ENCODE measurements at places on chromosomes 13 and 19. TPM values are rescaled to one million over a fixed set of nuclear protein-coding genes. Genes with fewer than 3 reads are reported as not detected.

DNA sequence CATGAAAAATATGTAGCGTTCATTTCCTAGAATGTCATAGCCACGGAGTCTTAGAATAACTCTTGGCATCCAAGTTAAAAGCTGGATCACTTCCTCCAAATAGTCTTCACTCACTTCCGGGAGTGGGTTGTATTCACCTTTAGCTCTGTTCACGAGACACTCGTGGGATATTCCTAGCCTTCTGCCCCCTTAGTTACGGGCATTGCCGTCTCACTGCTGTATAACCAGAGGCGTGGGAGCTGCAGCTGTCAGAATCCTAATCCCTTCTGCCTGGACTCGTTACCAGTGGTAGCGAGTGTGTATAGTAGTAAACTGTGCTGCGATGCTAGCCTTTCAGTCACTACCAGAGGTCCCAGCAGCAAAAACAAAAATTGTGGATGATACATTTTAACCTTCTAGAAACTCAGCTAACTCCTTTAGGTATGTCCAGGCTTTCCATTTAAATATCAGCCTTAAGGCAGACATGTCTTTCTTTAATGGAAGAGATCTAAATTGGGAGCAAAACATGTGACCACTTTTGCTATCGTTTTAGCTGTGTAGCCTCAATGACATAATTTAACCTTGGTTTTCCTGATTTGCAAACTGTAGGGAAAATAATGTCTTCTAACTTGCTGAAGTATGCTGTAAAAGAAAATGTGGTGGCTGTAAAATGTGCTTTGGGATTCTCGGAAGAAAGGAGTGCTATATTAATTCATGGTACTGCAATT, 34.1 kb downstream of the ERCC5 start:
- peaks cover 5% of the 10 kb centered on the region for H3K36me3 ChIP-seq
- no peak for DNase-seq
- H3K27ac ChIP-seq, result no peak overlapping the region

- DNase-seq, result no peak
- no peak overlapping the region for H3K27ac ChIP-seq
- H3K4me3 ChIP-seq, result no peak overlapping the region
- no peaks in the 10 kb centered on the region for H3K27me3 ChIP-seq
- H3K36me3 ChIP-seq, result no peaks in the 10 kb centered on the region
Measured at GRCh38 chr19:1450735-1451731, 1.1 kb downstream of the APC2 start.

DNA sequence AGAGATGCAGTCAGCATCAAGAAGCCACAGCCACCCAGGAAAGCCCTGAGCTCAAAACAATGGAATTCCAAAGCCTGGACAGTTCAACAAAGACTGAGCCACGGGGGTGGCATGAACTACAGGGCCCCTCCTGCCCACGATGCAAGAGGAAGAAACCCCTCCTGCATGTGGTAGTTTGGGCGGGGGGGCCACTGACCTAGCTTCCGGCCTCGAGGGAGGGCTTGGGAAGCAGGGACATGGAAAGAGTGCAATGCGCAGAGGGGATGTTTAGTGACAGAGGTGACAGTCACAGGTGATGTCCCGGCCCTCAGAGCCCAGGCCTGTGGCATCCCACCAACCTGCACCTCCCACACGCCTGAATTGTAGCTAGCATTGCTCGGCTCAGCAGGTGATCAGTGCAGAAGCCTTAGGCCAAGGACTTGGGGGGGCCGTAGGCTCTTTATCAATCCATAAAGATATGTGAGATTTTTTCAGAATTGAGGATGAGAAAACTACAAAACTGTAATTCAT, 318.8 kb downstream of the TEX29 start:
- no peak overlapping the region for H3K27ac ChIP-seq
- H3K36me3 ChIP-seq, result no peaks in the 10 kb centered on the region
- H3K27me3 ChIP-seq, result no peaks in the 10 kb centered on the region

GRCh38 chr19:13104360-13104847, 1.7 kb upstream of the LYL1 start:
- H3K4me1 ChIP-seq, result no peaks in the 10 kb centered on the region
- H3K27ac ChIP-seq, result no peak overlapping the region
- H3K4me3 ChIP-seq, result no peak overlapping the region
- no peaks in the 10 kb centered on the region for H3K36me3 ChIP-seq
- peak; percentile 88 for DNase-seq

DNA sequence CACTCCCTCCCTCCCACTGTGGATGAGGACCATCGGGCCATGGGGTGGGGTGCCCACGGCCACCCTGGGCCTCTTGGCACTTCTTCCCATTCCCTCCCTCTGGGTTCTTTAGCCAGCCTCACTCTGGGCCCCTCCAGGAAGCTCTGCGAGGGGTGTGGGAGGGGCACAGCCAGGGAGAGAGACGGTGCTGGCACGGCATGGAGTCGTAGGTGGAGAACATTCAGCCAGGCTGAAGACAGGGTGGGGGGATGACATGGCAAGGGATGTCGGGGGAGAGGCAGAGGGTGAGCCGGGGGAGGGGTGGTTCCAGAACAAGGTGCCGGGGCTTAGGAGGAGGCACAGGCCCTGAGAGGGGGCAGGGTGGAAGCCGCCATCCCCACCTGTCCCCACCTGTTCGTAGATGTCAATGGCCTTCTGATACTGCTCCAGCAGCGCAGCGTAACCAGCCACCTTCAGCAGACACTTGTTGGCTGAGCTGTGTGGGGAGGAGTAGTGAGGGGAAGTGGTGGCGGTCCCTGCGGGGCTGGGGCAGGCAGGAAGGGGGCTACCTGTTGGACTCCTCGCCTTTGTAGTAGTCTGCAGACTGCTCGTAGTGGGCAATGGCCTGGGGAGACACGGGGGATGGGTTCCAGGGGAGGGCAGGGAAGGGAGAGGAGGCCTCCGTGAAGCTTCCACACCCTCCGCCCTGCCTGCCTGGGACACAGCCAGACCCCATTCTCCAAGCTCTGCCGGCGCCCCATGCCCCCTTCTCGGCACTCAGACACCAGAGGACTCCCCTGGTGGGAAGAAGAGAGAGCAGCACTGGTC, 8.8 kb upstream of the KPTN start:
- no peaks in the 10 kb centered on the region for H3K27me3 ChIP-seq
- peaks cover 2% of the 10 kb centered on the region for H3K36me3 ChIP-seq
- no peak overlapping the region for H3K4me3 ChIP-seq

PSMD8 gene
- 119 TPM for total RNA-seq

GRCh38 chr13:72820898-72821279, 39.0 kb downstream of the PIBF1 start:
- no peaks in the 10 kb centered on the region for H3K27me3 ChIP-seq
- DNase-seq, result no peak
- H3K4me1 ChIP-seq, result no peaks in the 10 kb centered on the region
- H3K4me3 ChIP-seq, result no peak overlapping the region
- H3K36me3 ChIP-seq, result no peaks in the 10 kb centered on the region
- no peak overlapping the region for H3K27ac ChIP-seq

SMIM24 gene
- not detected for total RNA-seq

CACNA1A gene
- total RNA-seq, result 2.0 TPM

DNA sequence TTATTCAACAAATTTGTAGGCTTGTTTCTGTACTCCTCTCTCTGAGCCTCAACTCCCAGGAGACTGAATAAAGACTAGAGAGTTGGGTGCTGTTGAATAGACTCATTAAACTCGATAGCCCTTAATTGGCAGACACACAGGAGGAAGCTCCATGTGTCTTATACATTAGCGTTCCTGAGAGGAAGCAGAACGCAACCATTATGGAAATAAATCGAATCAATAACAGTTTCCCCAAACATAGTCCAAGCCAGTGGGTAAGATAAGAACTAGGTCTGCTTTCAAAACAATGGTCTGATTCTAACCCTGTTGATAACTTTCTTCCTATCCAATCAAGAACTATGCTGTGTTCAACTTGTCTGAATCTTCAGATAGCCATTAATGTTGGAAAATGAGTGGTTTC, 118.1 kb upstream of the FNDC3A start:
- no peaks in the 10 kb centered on the region for H3K36me3 ChIP-seq
- H3K4me1 ChIP-seq, result peaks cover 2% of the 10 kb centered on the region
- no peak overlapping the region for H3K4me3 ChIP-seq
- H3K27ac ChIP-seq, result no peak overlapping the region

- no peak overlapping the region for H3K27ac ChIP-seq
- no peaks in the 10 kb centered on the region for H3K4me1 ChIP-seq
- DNase-seq, result no peak
- H3K36me3 ChIP-seq, result no peaks in the 10 kb centered on the region
Measured at GRCh38 chr13:106186366-106187030, 349.0 kb downstream of the EFNB2 start.

DNA sequence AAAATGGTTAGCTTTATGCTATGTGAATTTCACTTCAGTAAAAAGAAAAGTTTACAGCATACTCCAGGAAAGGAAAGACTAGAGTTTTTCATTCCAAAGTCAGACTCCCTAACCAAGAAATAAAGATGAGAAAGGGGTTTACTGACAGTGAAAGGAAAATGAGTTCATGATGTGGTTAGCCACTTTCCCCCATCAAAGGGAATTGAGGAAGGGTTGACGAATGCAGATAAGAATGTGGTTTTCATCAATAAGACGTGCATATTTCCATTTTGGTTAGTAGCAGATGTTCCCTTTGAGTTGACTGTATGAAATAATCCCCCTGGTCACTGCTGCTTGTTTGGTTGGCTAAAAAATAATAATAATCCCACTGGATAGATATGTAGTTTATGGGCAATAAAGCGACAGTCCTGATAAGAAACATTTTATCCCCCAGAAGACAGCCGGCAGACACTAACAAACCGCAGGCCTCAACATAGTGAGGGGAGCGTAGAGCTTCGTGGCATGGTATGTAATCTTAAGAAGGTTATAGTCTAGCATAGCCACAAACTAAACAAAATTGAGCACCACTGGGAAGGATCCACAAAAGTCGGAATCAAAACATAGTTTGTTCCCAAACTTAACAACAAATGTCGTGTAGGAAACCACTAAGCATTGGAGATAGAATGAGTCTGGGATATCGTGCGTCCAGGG, 114.8 kb downstream of the COL4A2 start:
- no peaks in the 10 kb centered on the region for H3K27me3 ChIP-seq
- no peaks in the 10 kb centered on the region for H3K36me3 ChIP-seq
- DNase-seq, result no peak
- peak overlapping the region; percentile 59 for H3K27ac ChIP-seq
- H3K4me1 ChIP-seq, result peaks cover 2% of the 10 kb centered on the region
- H3K4me3 ChIP-seq, result no peak overlapping the region
